ENCODE measurements at places on chromosomes 13 and 19.

- DNase-seq: no peak
Measured at GRCh38 chr19:33347300-33347699, 26.2 kb upstream of the CEBPG start.

DNA sequence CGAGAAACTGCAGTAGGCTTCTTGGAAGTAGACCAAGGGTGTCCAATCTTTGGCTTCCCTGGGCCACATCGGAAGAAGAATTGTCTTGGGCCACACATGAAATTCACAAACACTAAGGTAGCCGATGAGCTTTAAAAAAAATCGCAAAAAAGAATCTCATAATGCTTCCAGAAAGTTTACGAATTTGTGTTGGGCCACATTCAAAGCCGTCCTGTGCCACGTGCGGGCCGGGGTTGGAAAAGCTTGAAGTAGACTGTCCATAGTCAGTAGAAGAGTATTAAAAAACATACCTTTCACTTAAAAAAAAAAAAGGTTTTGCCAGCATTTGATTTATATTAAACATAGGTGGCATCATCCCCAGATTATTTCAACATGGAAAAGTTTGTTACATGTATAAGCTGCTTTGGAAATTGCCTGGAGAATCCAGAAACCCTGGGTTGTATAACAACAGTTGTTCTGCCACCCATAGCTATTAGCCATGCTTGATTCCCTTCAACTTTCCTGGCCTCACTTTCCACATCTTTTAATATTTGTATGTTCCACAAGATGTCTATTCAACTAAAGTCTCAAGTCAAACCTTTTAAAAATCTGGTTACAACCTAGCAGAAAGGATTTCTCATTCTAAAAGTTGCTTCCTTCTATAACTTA, 1.0 kb downstream of the IFT88 start:
- no peak for DNase-seq

DNA sequence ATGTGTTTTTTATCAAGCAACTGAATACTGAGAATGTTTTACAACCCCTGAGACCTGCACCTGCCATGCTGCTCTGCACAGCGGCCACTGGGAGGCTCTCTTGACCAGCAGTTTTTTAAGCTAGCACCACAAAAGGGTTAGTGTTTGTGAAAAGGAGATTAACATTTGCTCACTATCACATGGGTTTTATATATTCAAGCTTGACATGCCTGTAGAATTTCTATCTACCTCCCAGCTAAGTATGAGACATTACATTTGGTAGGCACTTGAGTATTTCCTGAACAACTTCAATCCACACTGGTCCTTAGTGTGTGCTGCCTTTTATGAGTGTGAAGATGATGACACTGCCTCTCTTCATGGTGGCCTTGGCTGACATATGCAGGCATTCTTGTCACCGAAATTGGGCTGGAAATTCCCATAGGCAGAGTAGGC, 1238.9 kb downstream of the UQCRFS1 start:
- DNase-seq: peak; percentile 72

DNA sequence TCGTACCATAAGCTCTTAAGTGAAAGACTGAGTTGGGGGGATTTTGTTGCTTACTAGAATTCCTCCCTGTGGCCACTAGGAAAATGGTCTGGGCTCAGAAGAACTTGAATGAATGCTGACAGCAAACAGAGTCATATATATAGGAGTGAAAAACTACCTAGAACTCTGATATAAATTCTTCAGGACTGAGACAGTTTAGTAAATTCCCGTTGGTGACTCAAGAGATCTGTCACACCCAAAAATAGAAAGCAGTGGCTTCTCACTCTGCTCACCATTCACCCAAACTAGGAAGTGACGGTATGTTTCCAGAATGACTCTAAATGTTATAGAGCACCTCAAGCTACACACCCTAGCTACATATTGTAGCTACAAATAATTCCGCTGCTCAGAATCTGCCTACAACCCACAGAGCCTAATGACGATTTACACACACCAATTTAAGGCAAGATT, 116.2 kb downstream of the TBC1D4 start:
- no peak for DNase-seq

DNA sequence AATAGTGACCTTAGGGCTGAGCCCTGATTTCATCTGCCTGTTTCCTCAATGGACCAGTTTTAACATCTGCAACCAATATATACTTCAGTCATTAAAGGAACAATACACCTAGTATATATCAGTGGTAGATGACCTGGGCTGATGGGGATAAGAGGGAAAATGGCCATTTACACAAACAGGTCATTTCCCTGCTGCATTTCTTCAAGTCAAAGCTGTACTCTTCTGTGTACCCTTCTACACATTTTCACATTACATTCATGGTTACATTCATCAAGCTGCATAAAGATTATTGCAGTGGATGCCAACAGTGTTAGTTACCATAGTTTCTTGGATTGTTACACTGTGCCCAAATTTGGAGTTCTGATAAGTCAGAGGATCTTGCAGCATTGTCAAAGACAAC, 81.2 kb upstream of the RAP2A start:
- no peak for DNase-seq

- no peak for DNase-seq
Measured at GRCh38 chr13:112838038-112838841, 130.8 kb upstream of the MCF2L start.

DNA sequence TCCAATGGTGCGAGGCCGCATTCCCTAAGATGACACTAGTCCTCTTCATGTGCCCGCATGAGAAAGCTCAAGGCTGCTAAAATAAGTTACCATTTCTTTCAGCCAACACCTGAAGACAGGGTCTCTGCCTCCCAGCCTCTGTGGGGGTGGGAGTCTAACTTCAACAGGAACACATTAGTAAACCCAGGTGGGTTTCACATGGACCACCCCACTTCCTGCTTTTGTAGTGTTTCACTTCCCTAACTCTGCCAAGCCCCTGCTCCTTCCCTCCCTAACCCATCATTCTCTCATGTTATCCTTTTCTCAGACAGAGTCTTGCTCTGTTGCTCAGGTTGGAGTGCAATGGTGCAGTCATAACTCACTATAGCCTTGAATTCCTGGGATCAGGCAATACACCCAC, 783.6 kb downstream of the UQCRFS1 start:
- no peak for DNase-seq

DNA sequence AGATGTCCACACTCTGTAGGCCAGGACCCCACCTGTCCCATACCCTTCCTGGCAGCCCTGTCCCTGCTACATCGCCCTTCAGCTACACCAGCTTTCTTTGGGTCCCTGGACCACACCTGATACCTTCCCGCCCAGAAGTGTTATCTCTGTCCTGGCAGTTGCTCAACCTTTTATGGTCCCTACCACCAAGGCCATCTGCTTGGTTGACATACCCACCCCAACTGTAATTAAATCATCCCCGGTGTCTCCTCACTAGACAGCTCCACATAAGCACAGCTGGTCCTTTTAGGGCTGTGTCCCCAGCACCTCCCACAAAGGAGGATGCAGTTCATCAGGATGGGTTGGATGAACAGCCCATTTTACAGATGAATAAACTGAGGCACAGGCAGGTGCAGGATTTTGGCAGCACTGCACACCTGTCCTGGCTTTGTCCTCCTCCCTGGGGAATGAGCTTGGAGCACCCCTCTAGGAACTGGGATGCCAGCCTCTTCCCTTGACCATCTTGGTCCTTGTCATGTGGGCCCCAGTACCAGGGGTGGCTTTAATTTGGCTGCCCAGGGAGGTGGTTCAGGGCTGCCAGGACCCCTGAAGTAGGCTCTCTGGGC, 12.9 kb downstream of the NACC1 start:
- no peak for DNase-seq

- DNase-seq: peak; percentile 74
Measured at GRCh38 chr19:58519087-58519354, 589 bp downstream of the ZBTB45 start.

GRCh38 chr19:29538651-29539050, 12.9 kb downstream of the VSTM2B start:
- no peak for DNase-seq

- DNase-seq: no peak
Measured at GRCh38 chr13:41293272-41293671, 17.8 kb upstream of the NAA16 start.

DNA sequence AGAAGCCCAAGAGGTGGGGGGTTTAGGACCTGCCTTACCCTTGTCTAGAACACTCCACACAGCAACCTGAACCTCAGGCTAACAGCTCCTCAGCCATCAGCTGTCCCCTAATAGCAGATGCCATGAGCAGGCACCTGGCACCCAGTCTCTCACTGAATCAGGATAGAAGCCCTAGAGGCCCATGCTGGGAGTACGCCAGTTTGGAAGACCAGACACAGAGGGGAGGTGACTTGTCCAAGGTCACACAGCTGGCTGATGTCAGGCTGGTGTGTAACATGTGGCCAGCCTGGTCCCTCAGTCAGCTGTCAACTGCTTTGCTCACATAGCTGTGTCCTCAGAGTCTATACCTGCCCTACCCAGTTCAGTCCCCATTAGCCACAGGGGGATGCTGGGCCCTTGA, 12.8 kb upstream of the SAMD1 start:
- peak; percentile 41 for DNase-seq

GRCh38 chr19:495402-496111, 729 bp upstream of the MADCAM1 start:
- no peak for DNase-seq

DNA sequence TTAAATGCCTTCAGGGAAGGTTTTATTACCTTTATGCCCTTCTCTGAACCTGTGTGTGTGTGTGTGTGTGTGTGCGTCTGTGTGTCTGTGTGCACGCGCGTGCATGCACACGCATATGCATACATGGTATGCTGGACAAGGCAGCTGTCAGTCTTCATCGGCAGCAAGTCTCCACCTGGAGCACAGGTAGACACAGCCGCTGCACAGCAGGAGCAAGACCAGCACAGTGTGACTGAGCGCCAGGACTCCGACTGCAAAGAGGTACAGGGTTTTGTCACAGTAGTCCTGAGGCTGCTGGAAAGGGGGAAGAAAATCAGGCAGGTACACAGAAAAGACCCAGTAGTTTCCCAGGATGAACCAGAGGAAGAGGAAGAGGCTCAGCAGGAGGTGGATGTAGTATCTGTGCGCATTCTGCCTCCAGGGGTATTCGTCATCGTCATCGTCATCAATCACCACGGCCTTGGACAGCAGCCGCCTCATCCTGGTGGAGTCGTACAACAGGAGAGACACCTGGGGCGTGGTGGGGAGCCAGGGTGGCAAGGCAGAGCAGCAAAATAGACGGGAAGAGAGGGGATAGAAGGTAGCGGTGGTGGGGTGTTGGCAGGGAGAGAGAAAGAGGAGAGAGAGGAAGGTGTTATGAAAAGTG, 12.8 kb upstream of the DHRS12 start:
- DNase-seq: no peak

DNA sequence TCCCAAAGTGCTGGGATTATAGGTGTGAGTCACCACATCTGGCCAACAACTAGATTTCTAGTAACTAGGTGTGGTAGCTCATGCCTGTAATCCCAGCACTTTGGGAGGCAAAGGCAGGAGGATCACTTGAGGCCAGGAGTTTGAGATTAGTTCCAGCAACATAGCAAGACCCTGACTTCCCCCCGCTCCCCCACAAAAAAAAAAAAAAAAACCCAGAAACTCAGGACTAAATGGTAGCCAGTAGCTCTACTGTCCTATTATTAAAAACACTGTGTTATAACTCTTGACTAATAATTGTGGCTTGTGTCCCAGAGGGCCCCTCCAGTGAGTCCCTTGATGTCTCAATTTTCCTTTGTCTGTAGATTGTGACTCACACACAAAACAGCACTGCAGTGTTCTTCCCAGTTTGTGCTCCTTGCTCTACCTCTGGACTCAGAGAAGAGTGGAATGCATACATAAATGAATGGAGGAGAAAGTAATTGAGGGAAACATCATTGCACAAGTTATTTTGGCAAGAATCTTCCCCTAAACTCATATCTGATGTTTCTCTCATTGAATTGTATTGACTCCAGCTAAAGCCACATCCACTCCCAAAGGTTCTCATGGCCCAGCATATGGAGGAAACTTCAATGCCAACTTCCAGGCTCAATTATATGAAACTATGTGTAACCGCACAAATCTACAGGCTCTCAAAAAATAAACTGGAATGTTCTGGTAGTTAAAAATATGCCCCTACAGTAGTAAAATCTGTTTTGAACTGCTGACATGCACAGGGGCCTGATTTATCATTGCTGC, 8.8 kb downstream of the TPT1 start:
- peak; percentile 51 for DNase-seq

DNA sequence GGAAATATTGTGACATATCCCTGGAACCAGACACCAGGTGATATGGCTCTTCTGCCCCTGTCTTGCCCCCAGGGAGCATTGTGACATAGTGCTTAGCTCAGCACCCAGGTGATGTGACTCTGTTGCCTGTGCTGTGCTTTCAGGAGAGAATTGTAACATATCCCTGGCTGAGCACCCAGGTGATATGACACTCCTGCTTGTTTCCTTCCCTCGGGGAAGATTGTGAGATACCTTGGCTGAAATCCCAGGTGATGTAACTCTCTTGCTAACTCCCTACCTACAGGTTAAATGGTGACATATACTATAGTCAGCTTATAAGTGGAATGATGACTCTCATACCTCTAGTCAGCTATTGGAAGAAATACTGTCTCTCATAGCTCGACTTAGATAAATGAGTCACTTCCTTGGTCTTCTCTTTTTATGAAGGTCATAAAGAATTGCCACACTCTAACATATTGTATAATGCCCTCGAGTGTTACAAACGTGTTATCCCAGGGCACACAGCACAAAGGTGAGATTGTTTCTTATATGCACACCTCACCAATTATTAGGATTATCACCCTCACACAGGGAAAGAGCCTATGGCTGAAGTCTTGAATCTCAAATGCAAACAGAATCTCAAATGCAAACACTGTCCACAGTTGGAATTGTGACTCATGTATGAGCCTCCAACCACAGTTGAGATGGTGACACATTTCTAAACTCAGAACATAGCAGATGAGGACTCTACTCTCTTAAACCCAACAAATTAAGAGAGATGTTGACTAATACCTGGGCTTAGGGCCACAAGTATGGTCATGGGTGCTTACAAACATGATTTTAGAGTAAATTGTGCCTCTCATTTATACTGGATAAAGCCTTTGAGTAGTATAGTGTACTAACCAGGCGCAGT, 32.7 kb upstream of the ZNF254 start:
- DNase-seq: no peak

Data from Karpas-422 (cell line).